Omental fat pad (tissue), 4 donors: ENCODE measurements at places on chromosomes 11 and 22. TPM values are rescaled to one million over a fixed set of nuclear protein-coding genes. Genes with fewer than 3 reads are reported as not detected.

DNA sequence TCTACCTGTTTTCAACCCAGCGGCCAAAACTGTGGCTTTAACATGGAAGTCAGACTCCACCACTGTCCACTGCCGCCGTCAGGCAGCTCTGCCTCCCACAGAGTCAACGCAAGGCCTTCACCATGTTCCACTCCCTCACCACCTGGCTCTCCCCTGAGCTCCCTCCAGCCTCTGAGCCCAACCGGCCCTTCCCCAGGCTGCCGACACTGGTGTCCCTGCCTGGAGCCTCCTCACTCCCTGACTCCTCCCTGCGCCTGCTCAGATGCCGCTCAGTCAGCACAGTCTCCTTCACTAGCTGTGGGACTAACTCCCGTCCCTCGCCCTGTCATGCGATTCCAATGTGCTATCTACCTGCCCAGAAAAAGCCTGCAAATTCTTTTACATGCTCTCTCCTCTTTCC is 16.3 kb downstream of the SULT4A1 start:
- DNase-seq, result no peak

KCNJ5 gene
- total RNA-seq, result 3.2 TPM

DNA sequence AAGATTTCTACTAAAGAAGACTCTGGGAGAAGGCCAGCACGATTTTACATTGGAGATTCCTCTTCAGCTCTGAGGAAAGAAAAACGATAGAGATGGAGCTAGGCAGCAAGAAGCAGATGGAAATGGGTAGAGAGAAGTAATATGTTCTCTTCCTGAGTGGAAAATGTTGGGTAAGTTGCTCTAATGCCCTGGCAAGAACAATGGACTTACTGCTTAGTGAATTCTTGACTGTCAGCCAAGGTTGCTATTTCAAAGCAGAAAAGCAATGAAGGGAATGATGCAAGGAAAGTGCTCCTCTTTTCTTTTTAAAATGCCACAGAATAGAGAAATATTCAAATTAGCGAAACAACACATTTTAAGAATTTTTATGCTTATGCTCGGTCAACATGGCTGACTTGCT is 38.4 kb upstream of the CWF19L2 start:
- DNase-seq, result no peak

PDE2A gene
- total RNA-seq, result 339 TPM

DNA sequence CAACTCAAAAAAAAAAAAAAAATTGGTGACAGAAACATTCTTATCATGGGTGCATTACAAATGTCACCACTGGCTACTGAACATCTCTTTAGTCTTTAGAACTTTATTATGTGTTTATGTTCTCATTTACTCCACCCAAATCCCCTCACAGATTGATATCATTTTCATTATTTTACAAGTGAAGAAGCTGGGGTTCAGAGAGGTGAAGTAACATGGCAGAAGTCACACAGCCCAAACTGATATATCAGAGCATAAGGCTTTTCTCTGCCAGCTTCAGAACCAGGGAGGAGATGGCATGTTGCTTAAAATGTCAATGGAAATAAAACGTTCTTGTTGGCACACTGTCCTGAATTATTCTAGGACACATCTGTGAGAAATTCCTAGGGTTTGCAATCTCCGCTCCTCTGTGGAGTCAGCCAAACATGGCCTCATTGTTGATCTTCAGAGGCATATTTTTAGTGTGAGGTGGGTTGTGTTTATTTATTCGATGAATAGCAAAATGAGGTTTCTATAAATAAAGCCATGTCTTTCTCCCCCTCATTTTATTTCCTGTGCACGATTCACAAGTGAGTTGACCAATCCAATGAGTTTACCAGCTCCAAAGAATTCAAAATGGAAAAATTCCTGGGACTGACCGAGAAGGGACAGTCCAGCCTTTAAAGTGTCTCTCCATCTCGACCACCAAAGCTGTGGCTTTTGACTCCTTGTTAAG is 72.9 kb upstream of the ANO1 start:
- DNase-seq, result no peak

GLB1L3 gene
- not detected for total RNA-seq

- no peak for DNase-seq
Measured at GRCh38 chr11:46414879-46415278, 23.3 kb upstream of the CHRM4 start.

DNA sequence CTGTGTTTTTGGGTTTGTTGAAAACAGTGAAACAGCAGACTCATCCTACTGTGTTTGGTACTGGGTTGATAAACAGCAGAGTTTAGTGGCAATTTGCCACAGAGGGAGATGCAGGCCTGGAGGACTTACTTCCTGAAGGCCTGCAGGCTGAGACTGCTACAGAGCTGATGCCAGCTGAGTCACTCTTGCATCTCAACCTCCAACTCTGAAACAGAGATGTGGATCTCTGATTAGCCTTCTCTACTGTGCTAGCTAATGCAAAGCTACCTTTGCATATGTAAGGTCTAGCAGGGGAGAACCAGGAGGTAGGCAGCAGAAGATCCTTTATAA is 14.3 kb downstream of the ATP5MG start:
- DNase-seq, result no peak

DNA sequence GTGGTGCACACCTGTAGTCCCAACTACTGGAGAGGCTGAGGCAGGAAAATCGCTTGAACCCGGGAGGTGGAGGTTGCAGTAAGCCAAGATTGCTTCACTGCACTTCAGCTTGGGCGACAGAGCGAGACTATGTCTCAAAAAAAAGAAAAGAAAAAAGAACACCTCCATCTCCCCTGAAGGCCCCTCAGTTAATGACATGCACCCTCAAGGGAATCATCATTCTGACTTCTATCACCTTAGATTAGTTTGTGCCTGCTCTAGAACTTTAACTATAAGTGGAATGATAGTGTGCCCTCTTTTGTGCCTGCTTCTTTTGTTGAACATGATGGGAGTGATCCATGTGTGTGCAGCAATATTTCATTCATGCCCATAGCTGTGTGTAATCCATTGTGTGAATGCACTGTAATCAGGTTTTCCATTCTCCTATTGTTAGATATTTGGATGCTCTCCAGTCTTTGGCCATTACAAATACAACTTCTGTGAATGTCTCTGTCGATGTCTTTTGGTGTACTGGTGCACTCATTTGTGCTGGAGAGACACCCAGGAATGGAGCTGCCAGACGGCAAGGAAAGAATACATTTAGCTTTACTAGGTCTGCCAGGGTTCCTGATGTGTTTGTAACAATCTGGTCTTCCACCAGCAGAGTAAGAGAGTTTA is 883 bp upstream of the VPREB3 start:
- no peak for DNase-seq

OR51B4 gene
- total RNA-seq, result not detected

- no peak for DNase-seq
Measured at GRCh38 chr11:134498326-134499139, 86.5 kb upstream of the B3GAT1 start.

DNA sequence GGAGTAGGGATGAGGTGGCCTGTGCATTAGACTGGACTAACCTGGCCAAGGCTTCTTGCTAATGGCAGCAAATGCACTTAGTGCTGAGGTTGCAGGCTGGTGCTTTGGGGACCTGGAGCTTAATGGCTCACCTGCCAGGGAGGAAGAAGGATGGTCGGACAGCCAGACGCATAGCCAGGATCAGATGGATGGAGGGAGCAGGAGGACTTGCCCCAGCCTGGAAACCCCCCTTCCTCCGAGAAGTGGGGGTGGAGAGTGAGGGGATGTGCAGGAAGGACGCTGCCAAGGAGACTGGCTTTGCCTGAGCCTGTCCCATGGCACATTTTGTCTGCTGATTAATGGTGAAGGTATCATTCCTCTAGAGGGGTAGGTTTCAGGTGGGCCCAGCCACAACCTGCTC is 17.9 kb downstream of the IGLL1 start:
- no peak for DNase-seq

DNA sequence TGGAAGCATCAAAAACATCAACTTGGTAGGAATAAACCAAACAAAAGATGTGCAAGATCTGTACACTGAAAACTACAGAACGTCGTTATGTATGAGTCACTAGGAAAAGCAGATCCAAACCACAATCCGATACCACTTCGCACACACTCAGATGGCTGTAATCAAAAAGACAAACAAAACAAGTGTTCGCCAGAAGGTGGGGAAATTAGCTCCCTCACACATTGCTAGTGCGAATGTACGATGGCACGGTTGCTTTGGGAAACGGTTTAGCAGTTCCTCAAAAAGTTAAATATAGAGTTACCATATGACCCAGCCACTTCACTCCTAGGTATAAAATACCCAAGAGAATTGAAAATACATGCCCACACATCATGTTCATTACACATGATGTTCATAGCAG is 14.8 kb upstream of the CARD10 start:
- DNase-seq, result no peak

TNNI2 gene
- 3.7 TPM for total RNA-seq

DNA sequence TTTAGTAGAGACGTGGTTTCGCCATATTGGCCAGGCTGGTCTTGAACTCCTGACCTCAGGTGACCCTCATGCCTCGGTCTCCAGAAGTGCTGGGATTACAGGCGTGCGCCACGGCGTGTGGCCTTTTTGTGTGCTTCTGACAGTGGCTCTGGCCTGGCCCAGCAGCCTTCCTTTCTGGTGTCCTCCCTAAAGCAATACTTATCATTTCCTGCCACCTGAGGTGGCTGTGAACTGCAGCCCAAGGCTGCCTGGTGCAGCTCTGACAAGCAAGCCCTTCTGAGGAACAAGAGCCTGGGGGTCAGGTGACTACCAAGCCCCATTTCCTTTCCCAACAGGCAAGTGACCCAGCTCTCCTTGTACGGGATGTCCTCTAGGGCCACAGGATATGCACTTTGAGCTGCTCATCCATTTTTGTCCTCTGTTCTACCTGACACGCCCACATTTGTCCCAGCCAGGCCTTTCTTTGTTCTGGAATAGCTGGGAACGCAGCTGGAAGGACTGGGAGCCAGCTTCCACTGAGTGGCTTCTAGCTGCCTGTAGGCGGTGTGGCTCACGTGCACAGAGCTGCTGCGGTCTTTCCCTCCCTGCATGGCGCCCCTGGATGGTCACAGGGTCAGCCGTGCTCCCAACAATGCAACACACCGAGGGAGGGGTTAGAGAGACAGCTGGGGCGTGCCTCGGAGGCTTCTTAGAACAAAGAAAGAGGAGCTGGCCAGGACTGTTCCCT is 12.3 kb upstream of the BID start:
- no peak for DNase-seq

FADS1 gene
- total RNA-seq, result 20.4 TPM

TRIM48 gene
- not detected for total RNA-seq

MPZL2 gene
- 29.8 TPM for total RNA-seq

GRCh38 chr22:44995105-44995514 is 14.7 kb downstream of the PHF21B start:
- no peak for DNase-seq

GRCh38 chr11:45665206-45665932 is at the start of gene CHST1:
Gene CHST1, minus strand, starts transcription at chr11:45665622. Its CDS starts 14,699 bp downstream, at chr11:45650923.
- DNase-seq, result no peak

- DNase-seq, result no peak
Measured at GRCh38 chr22:38312261-38312800, 4.9 kb downstream of the CSNK1E start.

TENM4 gene
- total RNA-seq, result 4.7 TPM

EMSY gene
- 59.3 TPM for total RNA-seq

GRCh38 chr11:124970925-124971324 is 16.9 kb downstream of the CCDC15 start:
- DNase-seq, result no peak

DNA sequence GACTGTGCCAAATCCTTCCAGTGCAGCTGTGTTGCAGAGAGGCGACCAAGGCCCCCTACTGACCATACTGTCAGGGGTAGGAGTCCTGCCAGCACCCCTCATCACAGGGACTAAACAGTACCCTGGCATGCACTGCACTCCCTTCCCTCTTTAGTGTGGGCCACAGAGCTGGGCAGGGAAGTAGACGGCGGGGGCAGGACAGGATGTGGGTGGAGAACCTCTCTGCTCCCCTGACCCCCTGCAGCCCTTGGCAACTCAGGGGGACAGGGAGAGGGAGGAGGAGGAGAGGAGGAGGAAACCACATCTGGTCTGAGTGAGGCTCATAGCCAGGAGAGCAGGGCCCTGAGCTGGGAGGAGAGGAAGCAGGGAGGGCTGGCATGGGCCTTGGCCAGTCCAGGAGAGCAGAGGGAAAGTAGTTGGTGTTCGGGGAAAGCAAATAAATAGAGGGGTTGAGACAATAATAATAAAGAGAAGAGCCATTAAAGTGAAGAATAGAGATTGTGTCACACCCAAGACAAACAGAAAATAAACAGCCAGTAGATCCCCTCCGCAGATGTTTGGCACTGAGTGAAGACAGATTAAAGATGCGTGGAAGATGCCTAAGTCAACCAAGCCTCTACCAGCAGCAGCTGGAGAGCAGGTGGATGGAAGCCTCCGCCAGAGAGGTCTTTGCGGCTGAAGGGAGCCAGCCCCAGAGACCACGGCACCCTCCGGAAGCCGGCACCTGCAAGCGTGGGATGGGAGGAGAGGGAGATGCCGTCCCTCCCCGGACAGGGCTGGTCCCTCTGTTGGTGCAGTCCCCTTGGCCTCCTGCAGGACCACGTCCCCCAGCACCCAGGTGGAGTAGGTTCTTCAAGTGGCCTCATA is 61.5 kb downstream of the RPUSD4 start:
- DNase-seq, result no peak

- no peak for DNase-seq
Measured at GRCh38 chr11:26473216-26474194, 98.6 kb downstream of the MUC15 start.

GRCh38 chr11:9075556-9075955 is 15.8 kb downstream of the SCUBE2 start:
- no peak for DNase-seq

DNA sequence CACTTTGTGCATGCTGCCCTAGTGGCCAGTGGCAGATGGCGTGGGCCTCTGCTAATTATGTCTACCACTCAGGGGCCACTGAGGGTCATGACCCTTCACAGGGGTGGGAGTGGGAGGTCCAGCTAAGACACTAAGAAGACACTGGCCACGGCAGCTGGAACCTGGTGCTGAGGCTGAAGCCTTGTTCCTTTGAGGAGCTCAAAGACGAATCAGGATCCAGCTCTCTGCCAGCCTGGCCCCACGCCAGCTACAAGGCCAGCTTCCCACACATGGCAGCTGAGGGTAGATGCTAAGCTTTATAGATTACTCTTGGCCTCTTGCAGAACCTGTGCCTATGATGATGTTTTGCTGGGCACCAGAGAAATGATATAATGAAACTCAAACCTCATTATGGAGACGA is 226.3 kb downstream of the DSCAML1 start:
- no peak for DNase-seq

CYP2R1 gene
- 10.4 TPM for total RNA-seq

DNA sequence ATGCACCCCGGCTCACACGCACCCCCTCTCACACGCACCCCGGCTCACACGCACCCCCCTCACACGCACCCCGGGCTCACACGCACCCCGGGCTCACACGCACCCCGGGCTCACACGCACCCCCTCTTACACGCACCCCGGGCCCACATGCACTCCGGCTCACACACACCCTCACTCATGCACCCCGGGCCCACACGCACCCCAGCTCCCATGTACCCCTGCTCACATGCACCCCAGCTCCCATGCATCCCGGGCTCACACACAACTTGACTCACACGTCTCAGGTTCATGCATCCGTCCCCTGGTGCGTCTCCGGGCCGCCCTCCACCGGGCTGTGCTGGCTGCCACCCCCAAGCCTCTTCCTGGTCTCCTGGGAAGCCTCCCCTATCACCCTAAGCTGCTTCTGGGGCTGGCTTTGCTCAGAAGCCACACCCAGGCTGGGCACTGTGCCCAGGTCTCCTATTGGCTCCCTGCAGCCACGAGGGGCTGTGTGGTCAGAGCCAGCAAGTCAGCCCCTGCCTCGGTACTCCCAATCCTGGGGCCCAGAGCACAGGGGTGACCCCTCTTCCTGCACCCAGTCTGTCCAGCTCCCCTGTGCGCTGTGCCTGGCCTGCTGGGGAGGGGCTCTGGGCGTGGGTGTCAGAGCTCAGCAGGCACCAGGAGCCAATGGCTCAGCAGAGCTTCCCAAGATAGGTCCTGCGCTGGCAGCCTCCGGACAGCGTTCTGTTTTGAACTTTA is 16.9 kb downstream of the TSPAN4 start:
- peak; percentile 48 for DNase-seq

CHRNA10 gene
- total RNA-seq, result 1.1 TPM
